Colonic mucosa (tissue), 4 donors: ENCODE measurements at places on chromosomes 16 and 17.

DNA sequence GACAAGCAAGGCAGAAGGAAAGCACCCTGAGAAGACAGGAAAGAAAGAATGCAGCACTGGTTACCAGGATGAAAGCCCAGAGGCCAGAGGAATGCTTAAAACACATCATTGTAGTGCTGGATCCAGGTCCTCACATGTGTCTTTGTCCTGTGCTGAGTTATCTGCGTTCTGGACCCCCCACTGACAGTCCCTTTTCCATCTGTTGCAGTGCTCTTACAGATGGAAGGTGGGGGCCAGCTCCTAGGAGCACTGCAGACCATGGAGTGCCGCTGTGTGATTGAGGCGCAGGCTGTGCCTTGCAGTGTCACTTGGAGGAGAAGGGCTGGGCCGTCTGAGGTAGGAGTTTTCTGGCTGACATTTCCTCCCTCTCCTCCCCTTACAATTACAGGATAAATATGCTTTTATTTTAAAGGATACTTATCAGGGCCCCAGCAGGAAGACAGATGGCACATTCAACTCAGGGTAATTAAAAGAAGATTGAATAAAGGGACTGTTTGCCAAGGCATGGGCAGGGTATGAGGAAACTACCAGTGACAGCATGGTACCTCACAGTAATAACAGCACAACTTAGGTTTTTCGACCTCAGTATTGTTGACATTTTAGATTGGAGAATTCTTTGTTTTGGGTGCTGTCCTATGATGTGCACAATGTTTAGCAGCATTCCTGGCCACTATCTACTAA lies 3.0 kb downstream of the EME1 start:
- DNase-seq = peak; percentile 30

- DNase-seq = no peak
Observed at GRCh38 chr17:9451934-9452333, 123.7 kb downstream of the STX8 start.

DNA sequence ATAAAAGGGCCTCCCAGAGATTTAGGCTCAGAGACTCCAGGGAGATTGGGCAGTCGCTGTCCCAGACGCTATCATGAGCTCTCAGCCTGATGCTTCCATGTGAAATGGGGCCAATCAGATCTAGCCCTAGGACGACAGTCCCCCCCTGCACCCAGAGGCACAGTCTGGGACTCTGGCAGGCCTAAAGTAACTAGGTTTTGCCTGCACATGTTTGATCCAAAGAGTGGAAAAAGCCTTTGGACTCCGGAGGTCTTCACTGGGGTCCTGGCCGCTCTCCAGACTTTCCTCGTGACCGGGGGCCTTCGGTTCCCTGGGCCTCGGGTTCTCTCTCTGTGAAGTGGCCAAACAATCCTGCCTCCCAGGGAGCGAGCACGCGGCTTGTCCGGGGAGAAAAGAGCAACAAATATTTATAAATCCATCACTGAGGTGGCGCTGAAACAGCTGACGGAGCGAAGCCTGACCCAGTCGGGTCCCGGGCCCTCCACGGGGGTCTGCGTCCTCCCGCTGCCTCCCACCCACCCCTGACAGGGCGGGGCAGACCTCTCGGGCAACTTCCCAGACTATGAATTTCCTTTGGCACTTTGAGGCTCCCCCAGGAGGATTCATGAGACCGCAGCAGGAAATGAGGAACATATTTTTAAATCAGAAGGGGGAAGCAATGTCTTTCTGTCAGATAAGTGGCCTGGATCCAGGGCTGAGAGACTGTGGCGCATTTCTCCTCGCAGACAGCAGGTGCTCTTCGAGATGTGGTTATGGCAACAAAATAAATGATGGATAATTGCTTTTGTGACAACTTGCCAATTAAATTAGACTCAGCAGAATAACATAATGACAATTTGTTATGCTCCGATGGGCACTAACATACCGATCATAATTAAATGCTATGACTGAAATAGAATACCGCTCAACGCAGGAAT lies 38.9 kb downstream of the MRPS23 start:
- DNase-seq = peak; percentile 20

GRCh38 chr17:71709271-71709890 lies 411.4 kb upstream of the SOX9 start:
- DNase-seq = no peak
